ENCODE measurements at places on chromosomes 7 and 10. TPM values are rescaled to one million over a fixed set of nuclear protein-coding genes. Genes with fewer than 3 reads are reported as not detected.
A peak's percentile ranks its signal among the peaks of the same experiment; 100 is the strongest.

GRCh38 chr7:70353330-70353945 is 755.2 kb downstream of the AUTS2 start:
- H3K4me3 ChIP-seq: no peak overlapping the region
- DNase-seq: no peak
- H3K4me1 ChIP-seq: peaks cover 53% of the 10 kb centered on the region
- no peaks in the 10 kb centered on the region for H3K27me3 ChIP-seq

DNA sequence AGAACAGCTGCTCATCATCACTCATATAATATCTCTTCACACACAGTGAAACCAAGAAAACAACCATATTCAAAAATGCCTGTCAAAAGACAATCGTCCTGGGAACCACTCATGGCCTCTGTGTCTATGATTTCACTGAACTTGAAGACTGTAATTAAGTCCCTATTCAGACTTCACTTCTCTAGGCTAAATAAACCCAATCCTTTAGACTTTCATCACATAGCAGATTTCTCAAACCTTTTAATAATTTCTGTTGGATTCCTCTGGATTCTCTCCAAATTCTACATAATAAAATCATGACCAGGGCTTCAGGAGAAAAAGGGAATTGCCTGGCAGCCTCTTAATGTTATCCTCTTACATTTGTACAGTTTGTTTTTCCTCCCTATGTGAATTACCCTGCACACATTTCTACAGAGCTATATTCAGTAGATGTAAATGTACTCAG is 201.1 kb downstream of the LRRN3 start:
- no peaks in the 10 kb centered on the region for H3K27me3 ChIP-seq
- H3K4me1 ChIP-seq: peaks cover 8% of the 10 kb centered on the region
- no peak overlapping the region for H3K4me3 ChIP-seq

DNA sequence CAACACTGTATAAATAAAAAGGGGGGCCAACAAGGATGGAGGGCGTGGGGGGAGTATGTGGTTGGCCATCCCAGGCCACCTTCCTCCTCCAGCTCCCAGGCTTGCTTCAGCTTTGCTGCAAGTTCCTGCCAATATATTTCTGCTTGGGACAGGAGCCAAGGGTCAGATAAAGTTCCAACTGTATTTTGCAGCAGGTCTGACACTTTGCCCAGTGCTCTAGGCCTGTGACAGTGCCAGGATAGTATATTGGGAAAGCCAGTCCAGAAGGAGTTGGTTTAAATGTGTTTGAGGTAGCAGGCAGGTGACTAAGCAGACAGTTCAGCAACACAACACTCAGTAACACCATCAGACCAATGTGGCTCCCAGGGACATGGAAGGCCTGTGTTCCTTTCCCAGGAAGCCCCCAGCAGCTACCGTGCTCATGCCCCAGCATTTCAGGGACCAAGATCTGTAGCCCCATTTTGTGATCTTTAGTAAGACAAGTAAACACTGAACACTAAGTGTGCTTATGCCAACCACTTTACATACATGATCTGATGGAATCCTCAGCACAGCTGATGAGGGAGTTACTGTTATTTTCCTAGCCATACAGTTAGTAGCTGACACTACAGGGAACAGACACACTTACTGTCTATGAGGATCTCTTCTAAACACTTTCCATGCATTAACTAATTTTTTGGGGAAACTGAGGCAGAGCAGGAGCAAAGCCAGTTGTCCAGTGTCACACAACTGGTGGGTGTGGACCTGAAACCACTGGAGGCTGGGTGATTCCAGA is 38.9 kb downstream of the DNAJB12 start:
- no peak for DNase-seq
- H3K27ac ChIP-seq: peak overlapping the region; percentile 88
- H3K4me3 ChIP-seq: no peak overlapping the region
- peaks cover 60% of the 10 kb centered on the region for H3K4me1 ChIP-seq

- H3K27me3 ChIP-seq: no peaks in the 10 kb centered on the region
These were observed 57.2 kb upstream of the BET1 start for GRCh38 chr7:94061326-94061725.

GRCh38 chr7:80941208-80941758 is 22.4 kb upstream of the SEMA3C start:
- H3K27ac ChIP-seq: peak overlapping the region; percentile 64
- DNase-seq: no peak
- H3K36me3 ChIP-seq: no peaks in the 10 kb centered on the region
- H3K27me3 ChIP-seq: no peaks in the 10 kb centered on the region
- peaks cover 10% of the 10 kb centered on the region for H3K4me1 ChIP-seq
- no peak overlapping the region for H3K4me3 ChIP-seq

DNA sequence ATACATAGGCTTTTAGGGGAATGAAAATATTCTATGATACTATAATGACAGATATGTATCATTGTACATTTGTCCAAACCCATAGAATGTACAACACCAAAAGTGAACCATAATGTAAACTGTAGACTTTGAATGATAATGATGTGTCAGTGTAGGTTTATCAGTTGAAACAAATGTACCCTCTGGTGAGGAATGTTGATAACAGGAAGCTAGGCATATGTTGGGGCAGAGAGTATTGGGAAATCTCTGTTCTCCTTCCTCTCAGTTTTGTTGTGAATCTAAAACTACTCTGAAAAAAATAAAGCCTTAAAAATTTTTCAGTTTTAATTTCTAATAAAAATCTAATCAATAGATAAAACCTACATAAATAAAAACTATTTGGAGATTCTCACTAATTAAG is 36.9 kb downstream of the C1GALT1 start:
- H3K36me3 ChIP-seq: peaks cover 11% of the 10 kb centered on the region
- no peak for DNase-seq
- H3K27me3 ChIP-seq: no peaks in the 10 kb centered on the region
- H3K27ac ChIP-seq: no peak overlapping the region

GRCh38 chr10:124902462-124902861 is 39.5 kb upstream of the ZRANB1 start:
- no peak overlapping the region for H3K4me3 ChIP-seq
- DNase-seq: no peak
- H3K27me3 ChIP-seq: no peaks in the 10 kb centered on the region
- no peak overlapping the region for H3K27ac ChIP-seq

GRCh38 chr7:118288098-118288497 is 63.6 kb downstream of the ANKRD7 start:
- no peaks in the 10 kb centered on the region for H3K27me3 ChIP-seq
- H3K27ac ChIP-seq: no peak overlapping the region
- H3K4me1 ChIP-seq: no peaks in the 10 kb centered on the region
- H3K36me3 ChIP-seq: no peaks in the 10 kb centered on the region
- no peak for DNase-seq
- no peak overlapping the region for H3K4me3 ChIP-seq

- no peak overlapping the region for H3K4me3 ChIP-seq
- DNase-seq: no peak
- no peaks in the 10 kb centered on the region for H3K27me3 ChIP-seq
- H3K4me1 ChIP-seq: no peaks in the 10 kb centered on the region
These were observed 12.5 kb downstream of the ADK start for GRCh38 chr10:74163319-74164068.

GRCh38 chr7:32536585-32536984 is 41.3 kb downstream of the AVL9 start:
- no peaks in the 10 kb centered on the region for H3K27me3 ChIP-seq
- DNase-seq: no peak

DNA sequence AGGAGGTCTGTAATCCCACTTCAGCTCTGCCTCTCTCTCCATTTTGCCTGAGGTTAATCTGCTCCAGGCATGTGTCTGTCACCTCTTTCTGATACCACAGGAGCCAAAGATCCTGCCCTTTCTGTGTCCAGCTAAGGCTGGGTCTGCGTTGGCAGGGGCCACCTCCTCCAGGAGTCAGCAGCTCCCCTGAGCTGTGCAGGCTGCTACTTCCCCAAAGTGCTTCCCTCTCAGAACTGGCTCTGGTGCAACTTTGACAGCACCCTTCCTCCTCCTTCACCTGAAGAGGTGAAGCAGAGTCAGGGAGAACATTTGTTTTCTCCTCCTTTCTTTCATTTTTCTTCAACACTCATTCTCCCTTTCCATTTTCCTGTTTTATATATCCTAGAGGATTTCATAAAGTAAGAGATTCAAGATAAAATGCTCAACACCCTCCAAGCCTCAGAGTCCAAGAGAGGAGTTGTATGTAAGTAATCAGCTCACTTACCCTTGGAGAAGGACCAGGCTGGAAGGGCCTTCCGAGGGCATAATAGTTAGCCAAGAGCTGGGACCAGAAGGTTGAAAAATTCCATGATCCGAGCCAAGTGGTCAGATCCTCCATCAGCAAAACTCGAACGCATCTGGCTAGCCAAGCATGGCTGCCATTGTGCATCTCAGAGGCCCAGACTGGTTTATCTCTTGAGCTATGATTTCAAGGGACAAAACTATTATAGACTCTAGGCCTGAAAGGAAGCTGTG is 257.3 kb downstream of the PTEN start:
- no peak for DNase-seq
- H3K36me3 ChIP-seq: no peaks in the 10 kb centered on the region
- H3K27me3 ChIP-seq: peaks cover 4% of the 10 kb centered on the region
- H3K4me1 ChIP-seq: no peaks in the 10 kb centered on the region
- H3K4me3 ChIP-seq: no peak overlapping the region

DNA sequence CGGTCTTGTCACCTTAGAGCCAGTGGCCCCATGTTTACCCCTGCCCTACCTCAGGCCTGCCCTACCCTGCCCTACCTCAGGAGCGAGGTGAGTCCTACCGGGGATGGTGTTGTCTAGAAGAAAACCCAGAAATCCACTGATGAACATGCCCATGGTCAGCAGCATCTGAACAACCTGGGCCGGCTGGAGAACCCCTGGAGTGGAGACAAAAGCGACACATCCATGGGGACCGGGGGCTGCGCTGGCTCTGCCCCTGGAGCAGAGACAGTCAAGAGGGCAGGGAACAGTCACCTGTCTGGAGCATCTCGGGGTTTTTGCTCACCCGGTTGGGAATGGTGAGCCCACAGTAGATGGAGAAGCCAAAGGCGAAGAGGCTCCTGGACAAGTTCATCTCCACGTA is 36.3 kb downstream of the STRA8 start:
- H3K27me3 ChIP-seq: no peaks in the 10 kb centered on the region
- DNase-seq: no peak
- H3K4me1 ChIP-seq: peaks cover 5% of the 10 kb centered on the region
- no peak overlapping the region for H3K27ac ChIP-seq
- H3K4me3 ChIP-seq: no peak overlapping the region

DNA sequence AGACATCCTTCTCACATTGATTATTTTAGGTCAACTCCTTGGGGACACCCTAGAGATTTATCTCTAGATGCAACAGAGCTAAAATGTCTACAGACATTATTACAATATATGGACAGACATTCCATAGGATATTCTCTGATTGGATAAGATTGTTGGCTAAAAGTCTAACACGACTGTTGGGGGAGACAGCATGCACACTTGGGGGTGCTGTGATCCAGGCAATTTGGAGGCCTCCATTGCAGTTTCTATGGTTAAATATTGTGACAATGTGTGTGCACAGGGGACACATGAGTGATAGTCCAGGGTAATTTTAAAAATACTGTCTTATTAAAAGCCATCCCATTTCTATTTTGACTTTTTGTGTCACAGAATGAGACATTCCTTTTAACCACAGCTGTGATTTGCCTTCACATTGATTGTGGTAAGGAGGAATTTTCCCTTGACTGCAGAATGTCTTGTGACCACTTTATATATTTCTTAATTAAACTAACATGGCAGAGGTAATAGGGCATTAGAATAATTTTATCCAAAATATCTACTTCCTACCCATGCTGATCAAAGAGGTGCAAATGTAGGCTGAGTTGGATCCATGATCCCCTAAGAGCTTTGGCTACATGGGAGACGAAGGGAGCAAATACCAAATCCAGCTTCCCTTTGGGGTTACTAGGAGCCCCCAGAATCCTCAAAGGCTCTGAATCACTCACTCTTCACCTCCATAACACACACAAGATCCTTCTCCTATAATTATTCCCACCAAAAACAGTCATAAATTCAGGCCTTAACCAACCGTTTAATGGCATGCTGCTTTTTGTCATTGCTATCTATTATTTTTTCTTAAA is 7.3 kb downstream of the TFPI2 start:
- H3K36me3 ChIP-seq: no peaks in the 10 kb centered on the region
- no peak for DNase-seq

- H3K27ac ChIP-seq: no peak overlapping the region
- no peaks in the 10 kb centered on the region for H3K4me1 ChIP-seq
- no peaks in the 10 kb centered on the region for H3K36me3 ChIP-seq
- no peak overlapping the region for H3K4me3 ChIP-seq
- DNase-seq: no peak
These were observed 6.9 kb upstream of the WIPI2 start for GRCh38 chr7:5183155-5183554.

DNA sequence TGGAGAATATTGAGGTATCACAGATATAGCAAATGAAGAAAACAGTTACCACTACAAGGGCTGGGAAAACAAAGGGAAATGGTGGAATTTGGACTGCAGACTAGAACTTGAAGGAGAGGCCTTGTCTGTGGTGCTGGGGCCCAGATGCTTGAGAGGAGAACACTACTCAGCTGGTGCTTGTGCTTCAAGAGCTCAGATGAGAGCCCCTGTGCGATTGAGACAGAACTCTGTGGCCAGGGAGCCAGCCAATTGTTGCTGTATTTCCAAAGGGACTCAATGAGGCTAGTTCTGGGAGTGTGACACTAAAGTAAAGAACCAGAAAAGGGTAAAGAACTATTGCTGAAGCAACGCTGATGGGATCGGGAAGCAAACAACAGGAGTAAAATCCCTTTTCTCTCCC is 406.5 kb upstream of the SEMA3D start:
- no peak overlapping the region for H3K27ac ChIP-seq
- no peak overlapping the region for H3K4me3 ChIP-seq

GRCh38 chr7:42014625-42015618 is 222.1 kb downstream of the GLI3 start:
- peak; percentile 55 for DNase-seq
- no peaks in the 10 kb centered on the region for H3K27me3 ChIP-seq
- H3K4me3 ChIP-seq: no peak overlapping the region
- peaks cover 7% of the 10 kb centered on the region for H3K4me1 ChIP-seq
- no peaks in the 10 kb centered on the region for H3K36me3 ChIP-seq

DNA sequence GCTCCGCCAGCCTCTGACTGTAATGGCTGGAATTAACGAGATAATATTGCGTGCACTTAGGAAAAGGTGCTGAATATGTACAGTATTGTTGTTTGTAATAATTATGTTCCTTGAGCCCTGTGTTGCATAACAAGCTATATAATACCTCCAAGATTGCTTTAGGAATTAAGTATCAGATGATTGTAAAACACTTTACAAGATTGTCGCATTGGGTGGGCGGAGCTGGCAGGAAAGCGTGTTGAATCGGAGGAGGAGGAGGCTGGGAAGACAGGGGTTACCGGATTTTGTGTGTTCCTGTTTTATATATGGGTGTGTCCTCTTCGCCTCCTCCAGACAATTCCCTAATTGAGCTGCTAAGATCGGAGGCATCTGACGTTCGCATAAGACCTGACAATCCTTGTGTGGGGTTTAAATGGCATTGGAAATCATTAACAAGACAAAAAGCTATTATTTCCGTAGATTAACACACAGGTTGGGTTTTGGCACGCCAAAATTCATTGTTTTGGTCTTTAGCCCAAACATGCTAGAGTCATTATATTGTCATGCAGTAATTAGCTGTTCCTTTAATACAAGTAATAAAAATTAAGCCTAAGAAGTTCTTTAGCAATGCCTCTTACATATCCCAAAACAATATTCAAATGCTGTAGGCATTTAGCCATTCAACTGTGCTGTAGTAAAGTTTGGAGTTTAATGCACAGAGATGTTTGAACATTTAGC is 192.9 kb upstream of the SH2B2 start:
- no peaks in the 10 kb centered on the region for H3K27me3 ChIP-seq
- peaks cover 12% of the 10 kb centered on the region for H3K4me1 ChIP-seq
- DNase-seq: no peak
- H3K36me3 ChIP-seq: peaks cover 6% of the 10 kb centered on the region
- H3K27ac ChIP-seq: no peak overlapping the region
- no peak overlapping the region for H3K4me3 ChIP-seq

The SYT15 gene
- 4.8 TPM for total RNA-seq

The SRRM3 gene
- 2.1 TPM for total RNA-seq

The UROS gene
- total RNA-seq: 34.0 TPM

The PDIA4 gene
- 39.8 TPM for total RNA-seq

The CHAT gene
- not detected for total RNA-seq

Data from esophagus muscularis mucosa (tissue), 4 donors.